Germinal center (tissue), 1 donor: ENCODE measurements at places on chromosomes 4 and X.

DNA sequence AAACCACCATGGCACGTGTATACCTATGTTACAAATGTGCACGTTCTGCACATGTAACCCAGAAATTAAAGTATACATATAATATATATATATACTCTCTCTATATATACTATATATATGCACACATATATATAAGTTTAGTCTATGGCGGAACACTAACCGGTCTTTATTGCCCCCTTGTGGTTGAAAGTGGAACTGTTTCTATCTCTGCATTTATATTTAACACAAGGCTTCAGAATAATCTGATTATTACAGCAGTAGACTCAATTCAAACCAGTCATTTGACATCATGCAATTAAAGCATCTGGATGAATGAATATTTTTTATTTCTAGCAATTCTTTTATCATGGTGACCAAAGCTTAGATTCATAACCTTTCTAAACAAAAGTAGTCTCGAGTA, 14.6 kb downstream of the RAB9B start:
- DNase-seq: peak; percentile 14

DNA sequence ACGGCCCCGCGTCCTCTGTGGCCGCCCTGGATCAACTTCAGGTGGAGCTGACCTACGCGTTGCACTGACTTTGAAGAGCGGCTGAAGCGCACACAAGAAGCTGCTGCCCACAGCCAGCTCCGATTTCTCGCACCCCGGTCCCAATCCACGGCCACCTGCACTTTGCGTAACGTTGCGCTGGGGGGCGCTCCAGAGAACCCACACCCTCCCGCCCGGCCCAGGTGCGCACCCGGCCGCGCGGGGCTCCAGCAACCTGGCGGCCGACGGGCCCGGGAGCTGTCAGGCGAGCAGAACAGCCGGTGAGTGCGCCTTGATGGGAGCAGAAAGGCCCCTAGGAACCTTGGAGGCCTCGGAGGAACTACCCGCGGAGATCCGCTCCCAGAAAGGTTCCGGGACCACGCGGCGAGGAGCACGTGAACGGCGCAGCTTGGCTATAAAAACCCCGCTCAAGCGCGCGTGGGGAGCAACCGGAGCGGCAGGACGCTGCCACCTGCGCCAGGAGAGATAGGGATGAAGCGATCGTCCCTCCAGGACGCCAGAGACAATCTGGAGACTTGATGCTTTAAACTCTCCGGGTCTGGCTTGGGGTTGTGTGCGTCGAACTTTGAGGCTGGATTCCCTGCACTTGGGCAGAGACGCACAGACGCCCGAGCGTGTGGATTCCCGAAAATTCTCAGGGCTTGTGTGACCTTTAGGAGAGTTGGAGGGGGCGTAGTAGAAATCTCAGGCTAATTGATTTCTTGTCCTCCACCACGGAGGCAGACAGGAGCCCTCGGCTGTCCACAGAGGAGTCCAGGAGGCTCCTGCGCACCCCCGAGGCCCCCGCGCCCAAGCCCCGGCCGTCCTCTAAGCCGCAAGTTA, 591 bp upstream of the NWD2 start:
- peak; percentile 7 for DNase-seq

DNA sequence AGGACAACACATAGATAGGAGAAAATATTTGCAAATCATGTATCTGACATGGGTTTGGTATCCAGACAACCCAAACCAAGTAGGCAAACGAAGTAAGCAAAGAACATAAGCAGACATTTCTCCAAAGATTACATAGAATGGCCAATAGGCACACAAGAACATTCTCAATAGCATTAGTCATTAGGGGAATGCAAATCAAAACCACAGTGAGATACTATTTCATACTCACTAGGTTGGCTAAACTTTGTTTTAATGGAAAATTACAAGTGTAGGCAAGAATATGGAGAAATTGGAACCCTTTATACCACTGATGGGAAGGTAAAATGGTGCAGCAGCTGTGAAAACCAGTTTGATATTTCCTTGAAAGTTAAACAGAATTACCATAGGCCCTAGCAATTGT, 74.7 kb downstream of the CHRNA9 start:
- no peak for DNase-seq

- no peak for DNase-seq
Measured at GRCh38 chr4:100188829-100189228, 1.4 kb downstream of the DDIT4L start.

DNA sequence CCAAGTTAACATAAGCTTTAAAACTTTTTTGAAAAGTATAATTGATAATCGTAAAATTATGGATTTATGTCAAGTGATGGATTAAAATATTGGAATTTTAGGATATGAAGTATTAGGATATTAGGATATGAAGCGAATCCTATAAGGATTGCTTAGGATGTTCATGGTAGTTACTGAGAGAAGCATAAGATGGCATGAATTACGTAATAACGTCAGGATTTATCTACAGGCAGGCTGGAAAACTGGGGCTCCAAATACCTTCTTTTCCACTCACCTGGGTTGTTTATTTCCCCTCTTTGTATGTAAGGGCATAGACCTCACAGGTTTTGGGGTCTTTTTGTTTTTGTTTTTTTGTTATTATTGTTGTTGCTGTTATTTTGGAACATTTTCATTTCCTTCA, 65.2 kb upstream of the TMEM33 start:
- DNase-seq: no peak

DNA sequence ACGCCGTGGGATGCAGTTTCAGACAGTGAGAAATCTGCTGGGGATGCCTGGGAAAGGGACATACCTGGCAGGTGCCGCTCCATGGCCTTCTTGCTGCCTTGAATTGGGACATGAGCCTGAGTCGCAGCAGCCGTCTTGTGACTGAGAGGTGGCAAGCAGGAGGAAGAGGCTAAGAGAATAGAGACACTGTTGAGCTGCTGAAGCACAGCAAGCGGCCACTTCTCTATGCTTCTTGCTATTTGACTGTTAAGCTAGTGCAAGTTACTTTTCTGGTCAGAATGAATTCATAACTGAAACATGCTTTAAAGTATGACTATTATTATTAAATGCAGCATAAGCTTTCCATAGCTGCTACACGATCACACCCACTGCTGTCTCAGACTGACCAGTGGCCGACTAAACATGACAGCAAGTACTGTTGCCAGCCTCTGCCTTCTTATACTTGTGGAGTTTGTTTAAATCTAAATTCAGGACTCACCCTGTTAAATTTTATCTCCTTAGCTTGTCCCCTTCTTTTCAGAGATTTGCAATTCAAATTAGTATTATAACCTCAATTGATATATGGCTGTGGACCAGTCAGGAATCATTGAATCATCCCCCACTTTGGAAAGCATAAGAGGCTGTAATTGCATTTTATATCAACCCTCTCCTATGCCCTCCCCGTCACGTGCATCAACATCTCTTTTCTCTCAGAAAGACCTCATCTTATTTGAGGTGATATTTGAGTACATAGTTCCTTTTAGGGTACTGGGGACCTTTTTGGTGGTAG, 24.8 kb upstream of the ACSL1 start:
- no peak for DNase-seq

- DNase-seq: peak; percentile 73
Measured at GRCh38 chr4:24488399-24489164, 95.8 kb downstream of the DHX15 start.

GRCh38 chrX:45191820-45192409, 8.8 kb downstream of the DIPK2B start:
- DNase-seq: no peak

DNA sequence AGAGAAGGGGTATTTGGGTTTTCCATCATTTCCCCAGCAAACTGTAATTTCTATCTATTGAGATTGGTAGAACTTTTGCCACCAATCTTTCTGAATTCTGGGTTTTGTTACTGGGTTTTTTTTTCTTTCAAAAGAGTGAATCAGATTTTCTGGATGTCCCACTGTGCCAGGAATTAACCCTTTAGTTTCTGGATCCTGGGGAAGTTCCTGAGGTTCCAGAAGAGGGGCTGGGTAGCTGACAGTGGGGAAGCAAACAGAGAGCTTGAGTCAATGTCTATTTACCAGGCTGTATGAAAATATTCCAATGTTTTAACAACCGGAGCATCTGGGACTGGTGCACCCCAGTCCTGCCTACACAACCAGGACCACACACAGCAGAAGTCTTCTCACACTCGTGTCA, 25.8 kb upstream of the SOD3 start:
- DNase-seq: no peak

- peak; percentile 52 for DNase-seq
Measured at GRCh38 chrX:129637217-129638109, 17.3 kb downstream of the APLN start.

- peak; percentile 64 for DNase-seq
Measured at GRCh38 chr4:1715002-1715758, 3.1 kb upstream of the SLBP start.

- DNase-seq: no peak
Measured at GRCh38 chr4:5957076-5957475, 61.2 kb downstream of the C4orf50 start.

DNA sequence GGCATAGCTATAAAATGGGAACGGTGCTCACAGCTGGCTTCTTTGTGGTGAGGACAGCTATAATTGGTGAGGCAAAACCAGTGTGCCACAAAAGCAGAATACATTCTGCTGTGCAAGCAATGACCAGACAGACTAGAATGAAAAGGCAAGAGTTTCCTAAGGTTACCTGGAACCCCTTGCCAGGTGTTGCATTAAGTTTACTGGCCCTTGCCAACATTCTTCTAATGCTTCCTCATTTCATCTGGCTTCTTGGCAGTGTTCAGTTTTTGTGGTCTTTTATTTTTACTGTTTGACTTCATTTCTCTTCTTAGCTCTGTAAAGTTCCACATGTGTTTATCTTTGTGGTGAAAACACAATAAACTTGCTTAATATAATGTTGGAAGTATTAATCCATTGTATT, 131.4 kb downstream of the PTTG2 start:
- DNase-seq: no peak

- no peak for DNase-seq
Measured at GRCh38 chr4:35643661-35644060, 600.7 kb downstream of the ARAP2 start.

DNA sequence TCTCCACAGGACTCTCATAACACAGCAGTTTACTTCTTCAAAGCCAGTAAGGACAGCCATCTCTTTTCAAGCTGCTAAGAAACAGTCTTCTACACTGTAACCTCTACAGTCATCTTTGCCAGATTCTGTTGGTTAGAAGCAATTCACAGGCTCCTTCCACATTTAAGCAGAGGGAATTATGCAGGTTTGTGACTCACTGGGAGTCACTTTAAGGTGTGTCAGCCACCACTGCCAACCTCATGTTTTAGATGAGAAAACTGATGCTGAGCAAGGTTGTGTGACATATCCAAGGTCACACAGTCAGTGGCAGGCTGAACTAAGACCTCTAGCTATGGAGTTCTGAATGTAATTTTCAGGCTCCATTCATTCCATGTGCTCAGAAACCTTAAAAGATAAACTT, 143.5 kb downstream of the QDPR start:
- no peak for DNase-seq

DNA sequence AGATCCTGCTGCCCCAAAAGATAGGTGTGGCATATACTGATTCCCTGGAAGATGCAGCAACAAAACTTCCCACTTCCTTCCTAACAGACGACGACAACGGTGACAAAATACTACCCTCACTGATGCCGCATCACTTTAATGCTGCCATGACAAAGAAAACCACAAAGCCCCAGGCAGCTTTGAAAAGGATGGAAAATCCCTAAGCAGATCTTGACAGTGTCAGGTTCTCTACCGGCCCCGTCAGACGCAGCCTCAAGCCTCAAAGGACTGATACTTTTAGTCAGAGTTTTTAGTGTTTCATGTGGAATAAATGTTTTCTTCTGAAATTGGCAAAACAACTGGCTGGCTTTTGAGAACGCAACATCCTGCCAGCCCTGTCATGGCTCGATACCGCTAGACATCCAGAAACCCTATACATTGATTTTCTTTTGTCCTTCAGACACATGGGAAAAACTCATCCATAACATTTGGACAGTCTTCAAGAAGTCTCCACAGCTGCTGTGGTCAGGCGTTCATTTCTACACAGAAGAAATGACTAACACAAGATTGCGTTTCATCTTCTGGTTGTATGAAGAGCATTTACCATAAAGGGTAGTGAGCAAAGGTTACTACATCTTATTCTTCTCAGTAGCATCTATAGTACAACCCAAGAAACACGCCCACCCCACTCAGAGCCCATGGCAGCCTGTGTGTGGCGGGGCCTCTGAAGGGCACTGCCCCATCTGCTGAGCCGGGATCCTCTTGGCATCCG, 60.1 kb downstream of the GATB start:
- DNase-seq: no peak

GRCh38 chr4:182144626-182145333, 98.4 kb upstream of the TENM3 start:
- DNase-seq: no peak

DNA sequence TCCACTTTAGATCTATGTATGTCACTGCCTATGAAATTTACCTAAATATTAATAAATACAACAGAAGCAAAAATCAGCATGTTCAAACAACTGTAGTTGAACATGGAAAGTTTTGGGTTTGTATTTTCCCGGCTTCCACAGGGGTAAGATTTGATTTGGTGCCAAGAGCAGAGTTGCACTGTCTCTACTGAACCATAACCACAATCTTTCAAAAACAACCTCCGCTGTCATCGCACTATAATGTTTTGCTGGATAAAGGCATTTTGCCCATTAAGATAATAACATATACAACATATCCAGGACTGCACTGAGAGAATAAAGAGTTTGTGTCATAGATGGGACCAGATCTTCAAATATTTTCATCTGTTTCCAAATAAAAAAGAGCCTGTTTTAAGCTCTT, 94.9 kb downstream of the TENM3 start:
- DNase-seq: no peak

DNA sequence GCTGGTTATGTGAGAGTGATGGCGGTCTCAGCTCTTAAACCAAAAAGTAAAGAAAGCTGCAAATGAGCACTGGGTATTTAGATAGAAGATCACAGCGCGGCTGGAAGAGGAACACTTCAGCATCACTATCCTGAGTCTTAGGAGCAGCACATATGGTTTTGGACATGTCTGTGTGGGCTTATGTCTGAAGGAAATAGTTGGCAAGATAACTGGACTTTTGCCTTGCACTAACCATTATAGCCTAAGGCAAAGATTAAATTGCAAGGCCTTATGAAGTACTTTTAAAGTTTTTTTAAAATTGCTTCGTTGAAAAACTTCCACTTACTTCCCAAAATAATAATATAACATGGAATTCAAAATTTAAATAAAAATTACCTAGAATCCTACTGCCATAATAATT, 4.6 kb upstream of the RAB9A start:
- DNase-seq: no peak

GRCh38 chr4:11228530-11228929, 200.2 kb downstream of the HS3ST1 start:
- DNase-seq: no peak

DNA sequence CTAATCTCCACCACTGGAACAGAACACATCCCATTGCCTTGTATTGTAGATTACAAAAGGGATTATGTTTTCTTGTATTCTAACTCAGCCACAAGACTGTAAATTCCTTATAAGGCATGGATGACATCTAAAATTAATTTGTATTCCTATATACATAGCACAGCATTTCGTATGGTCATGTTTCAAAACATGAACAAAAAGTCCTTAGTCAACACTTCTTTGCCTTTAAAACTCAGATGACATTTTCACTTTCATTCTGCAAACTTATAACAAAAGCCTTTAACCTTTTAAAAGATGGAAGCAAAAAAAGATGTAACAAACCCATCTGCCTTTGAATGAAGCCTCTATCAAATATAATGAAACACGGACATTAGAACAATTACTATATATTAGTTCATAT, 181.3 kb downstream of the IQCM start:
- no peak for DNase-seq

- no peak for DNase-seq
Measured at GRCh38 chrX:153941336-153942252, 2.8 kb downstream of the RENBP start.
